Activated naive CD8-positive, alpha-beta T cell treated with anti-CD3 and anti-CD28 coated beads, Interleukin-2, amount 50 U/mL, for 24 hours (primary cell): ENCODE measurements at places on chromosomes 6 and 20.

DNA sequence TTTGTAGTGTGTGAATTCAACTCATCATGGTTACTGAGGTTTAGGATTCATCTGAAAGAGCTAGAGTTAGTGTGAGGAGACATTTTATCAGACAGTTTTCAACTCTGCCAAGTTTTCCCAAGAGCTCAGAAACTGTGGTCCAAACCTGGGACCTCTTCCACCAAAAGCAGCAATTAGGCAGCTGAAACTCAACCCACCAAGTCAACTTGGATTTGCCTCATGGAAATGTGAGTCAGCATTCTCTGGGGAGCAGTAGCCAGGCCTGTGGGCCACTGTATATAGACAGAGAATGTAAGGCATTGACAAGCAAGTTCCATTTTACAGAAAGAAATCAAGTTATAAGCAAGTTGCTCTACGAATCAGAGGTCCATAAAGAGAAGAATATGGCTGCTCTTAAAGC lies 178.8 kb upstream of the HDDC2 start:
- no peaks in the 10 kb centered on the region for H3K27me3 ChIP-seq
- no peak overlapping the region for H3K4me3 ChIP-seq
- DNase-seq = no peak

- no peak for DNase-seq
- H3K4me3 ChIP-seq = no peak overlapping the region
- no peaks in the 10 kb centered on the region for H3K36me3 ChIP-seq
- H3K27me3 ChIP-seq = no peaks in the 10 kb centered on the region
- no peaks in the 10 kb centered on the region for H3K4me1 ChIP-seq
- H3K27ac ChIP-seq = no peak overlapping the region
Measured at GRCh38 chr6:146587459-146587858, 11.3 kb upstream of the ADGB start.

DNA sequence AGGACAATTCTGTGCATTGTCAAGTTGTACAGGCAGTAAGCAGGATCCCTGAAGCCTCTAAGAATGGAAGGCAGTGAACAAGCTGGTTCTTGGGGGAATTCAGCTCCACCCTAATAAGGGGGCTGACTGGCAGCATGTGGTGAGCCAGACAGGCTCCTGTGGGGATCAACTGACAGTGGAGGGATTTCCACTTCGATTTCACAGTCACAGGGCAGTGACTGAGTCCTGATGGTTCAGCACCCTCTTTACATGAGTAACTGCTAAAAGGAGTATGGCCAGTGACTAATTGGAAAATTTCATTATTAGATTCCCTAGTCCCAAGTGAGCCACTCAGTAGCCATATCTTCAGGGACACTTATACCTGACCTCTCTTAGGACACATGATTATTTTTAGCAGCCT lies 78.4 kb downstream of the NDUFAF5 start:
- no peak for DNase-seq
- no peaks in the 10 kb centered on the region for H3K4me1 ChIP-seq
- no peak overlapping the region for H3K4me3 ChIP-seq
- H3K36me3 ChIP-seq = no peaks in the 10 kb centered on the region
- H3K27me3 ChIP-seq = peaks cover 6% of the 10 kb centered on the region

- H3K4me3 ChIP-seq = no peak overlapping the region
- H3K4me1 ChIP-seq = peaks cover 34% of the 10 kb centered on the region
- H3K36me3 ChIP-seq = peaks cover 36% of the 10 kb centered on the region
- H3K27me3 ChIP-seq = no peaks in the 10 kb centered on the region
Measured at GRCh38 chr6:83862776-83863471, 3.4 kb downstream of the CYB5R4 start.
